Naive thymus-derived CD8-positive, alpha-beta T cell (primary cell): ENCODE measurements at places on chromosomes 2 and 18. TPM values are rescaled to one million over a fixed set of nuclear protein-coding genes. Genes with fewer than 3 reads are reported as not detected.

CFAP221 gene
- not detected for polyA plus RNA-seq

HOXD4 gene
- not detected for polyA plus RNA-seq

PDIA6 gene
- polyA plus RNA-seq: 99.2 TPM

UPP2 gene
- polyA plus RNA-seq: not detected

RSAD2 gene
- 4.0 TPM for polyA plus RNA-seq

ADAM17 gene
- 6.9 TPM for polyA plus RNA-seq

WDR12 gene
- polyA plus RNA-seq: 13.5 TPM

ZNF396 gene
- 1.9 TPM for polyA plus RNA-seq

DIS3L2 gene
- 17.2 TPM for polyA plus RNA-seq

COL3A1 gene
- not detected for polyA plus RNA-seq
